ENCODE measurements at places on chromosomes 6 and 20. TPM values are rescaled to one million over a fixed set of nuclear protein-coding genes. Genes with fewer than 3 reads are reported as not detected.

GRCh38 chr6:34547701-34548644 lies 8.2 kb downstream of the SPDEF start:
- no peak overlapping the region for H3K4me3 ChIP-seq
- H3K27ac ChIP-seq, result no peak overlapping the region
- no peaks in the 10 kb centered on the region for H3K36me3 ChIP-seq
- no peaks in the 10 kb centered on the region for H3K27me3 ChIP-seq
- H3K4me1 ChIP-seq, result no peaks in the 10 kb centered on the region

BPIFB4 gene
- total RNA-seq, result not detected

DNA sequence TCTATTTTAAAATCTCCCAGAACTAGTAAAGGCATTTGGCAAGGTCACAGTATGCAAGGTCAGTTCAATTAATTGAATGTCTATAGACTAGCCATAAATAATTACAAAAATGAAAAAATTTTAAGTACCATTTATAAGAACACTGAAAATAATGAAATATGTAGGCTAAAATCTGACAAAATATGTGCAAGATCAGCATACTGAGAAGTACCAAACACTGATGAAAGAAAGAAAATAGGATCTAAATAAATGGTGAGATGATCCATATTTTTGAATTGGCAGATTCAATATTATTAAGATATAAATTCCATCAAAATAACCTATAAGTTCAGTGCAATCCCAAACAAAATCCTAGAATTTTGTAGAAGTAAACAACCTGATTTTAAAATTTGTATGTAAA lies 28.0 kb upstream of the NELFCD start:
- no peaks in the 10 kb centered on the region for H3K27me3 ChIP-seq
- no peaks in the 10 kb centered on the region for H3K36me3 ChIP-seq
- no peaks in the 10 kb centered on the region for H3K4me1 ChIP-seq

RFX6 gene
- total RNA-seq, result not detected

DNA sequence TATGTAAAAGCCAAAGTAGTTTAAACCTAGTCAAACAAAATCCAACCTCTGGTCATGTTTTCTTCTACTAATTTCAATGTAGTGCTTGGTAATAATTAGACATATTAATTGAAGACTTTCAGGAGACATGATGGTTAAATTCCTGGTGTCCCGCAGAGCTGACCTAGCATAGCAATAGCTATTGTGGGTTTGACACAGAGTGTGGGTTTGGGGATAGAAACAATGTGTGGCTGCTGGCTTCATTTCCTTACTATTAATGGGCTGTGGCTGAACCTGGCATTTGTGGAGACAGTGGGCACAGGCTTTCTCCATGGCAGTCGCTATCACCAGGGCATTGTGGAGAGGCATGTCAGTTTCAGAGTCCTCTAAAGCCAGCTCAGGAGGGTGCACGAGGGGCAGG lies 54.1 kb upstream of the GGTLC1 start:
- no peak for DNase-seq
- H3K27me3 ChIP-seq, result no peaks in the 10 kb centered on the region

GRCh38 chr6:21906826-21907225 lies 313.3 kb downstream of the SOX4 start:
- no peaks in the 10 kb centered on the region for H3K36me3 ChIP-seq
- H3K4me1 ChIP-seq, result no peaks in the 10 kb centered on the region
- H3K4me3 ChIP-seq, result no peak overlapping the region
- no peak overlapping the region for H3K27ac ChIP-seq
- H3K27me3 ChIP-seq, result no peaks in the 10 kb centered on the region

DNA sequence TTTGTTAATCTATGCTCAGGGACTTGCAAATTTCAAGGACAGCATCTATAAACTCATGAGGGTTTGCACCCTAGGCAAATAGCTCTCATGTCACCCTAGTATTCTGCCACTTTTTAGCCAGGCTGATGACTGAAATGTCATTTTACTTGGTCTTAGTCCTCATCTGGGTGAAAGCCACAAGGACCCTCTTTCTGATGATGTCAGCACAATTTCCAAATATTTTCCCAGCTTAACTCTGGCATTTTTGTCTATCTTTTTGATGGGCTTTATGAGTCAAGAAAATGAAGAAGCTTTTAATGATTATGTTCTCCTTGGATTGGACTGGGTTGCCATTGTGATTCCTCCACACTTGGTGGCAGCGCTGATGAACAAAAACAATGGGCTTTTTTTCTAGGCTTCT lies 420.1 kb upstream of the BTBD3 start:
- no peaks in the 10 kb centered on the region for H3K4me1 ChIP-seq
- no peak overlapping the region for H3K4me3 ChIP-seq
- no peak for DNase-seq
- H3K36me3 ChIP-seq, result no peaks in the 10 kb centered on the region

NKX2-4 gene
- not detected for total RNA-seq

Measured in gastrocnemius medialis (tissue), 4 donors.